Umbilical cord (tissue), 2 donors: ENCODE measurements at places on chromosomes 6 and 20.

DNA sequence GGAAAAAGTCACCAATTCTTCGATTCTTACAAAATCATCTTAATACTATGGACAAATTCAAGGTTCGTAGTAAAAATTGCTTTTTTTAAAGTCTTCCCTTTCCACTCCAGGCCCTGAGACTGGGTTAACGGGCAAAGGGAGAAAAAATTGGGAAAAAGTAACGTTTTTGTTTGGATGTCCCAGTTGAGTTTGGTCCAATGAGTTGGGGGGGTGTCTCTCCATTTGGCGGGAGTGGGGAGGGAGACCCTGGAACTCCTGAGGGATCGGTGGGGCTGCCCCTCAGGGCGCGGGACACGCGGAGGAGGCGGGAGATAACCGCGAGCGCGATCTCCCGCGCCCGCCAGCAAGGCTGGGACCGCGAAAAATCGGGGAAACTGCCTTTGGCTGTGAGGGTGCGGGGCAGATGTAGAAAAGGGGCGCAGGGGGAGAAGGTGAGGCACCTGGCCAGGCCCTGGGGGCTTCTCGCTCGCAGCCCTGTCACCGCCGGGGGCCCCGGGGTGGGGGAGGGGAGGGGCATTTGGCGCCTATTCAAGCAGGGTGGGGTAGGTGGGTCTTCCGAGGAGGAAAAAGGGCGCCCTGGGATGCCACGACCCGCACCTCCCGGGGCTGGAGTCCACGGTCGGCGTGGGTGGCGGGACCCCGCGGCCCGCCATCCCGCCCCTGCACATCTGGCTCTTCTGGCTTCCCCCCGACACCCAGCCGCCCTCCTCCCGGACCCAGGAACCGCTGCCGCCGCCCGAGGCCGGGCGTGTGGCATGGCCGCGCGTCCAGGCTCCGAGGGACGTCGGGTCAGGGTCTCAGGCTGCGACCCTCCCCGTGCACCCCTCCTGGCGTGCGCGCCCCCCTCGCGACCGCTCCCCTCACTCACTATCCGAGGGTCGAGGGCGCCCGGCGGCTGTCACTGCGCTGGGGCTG is 595 bp downstream of the FBXO5 start:
- no peak for DNase-seq

- no peak for DNase-seq
Observed at GRCh38 chr6:46549155-46549554, 57.9 kb upstream of the RCAN2 start.

DNA sequence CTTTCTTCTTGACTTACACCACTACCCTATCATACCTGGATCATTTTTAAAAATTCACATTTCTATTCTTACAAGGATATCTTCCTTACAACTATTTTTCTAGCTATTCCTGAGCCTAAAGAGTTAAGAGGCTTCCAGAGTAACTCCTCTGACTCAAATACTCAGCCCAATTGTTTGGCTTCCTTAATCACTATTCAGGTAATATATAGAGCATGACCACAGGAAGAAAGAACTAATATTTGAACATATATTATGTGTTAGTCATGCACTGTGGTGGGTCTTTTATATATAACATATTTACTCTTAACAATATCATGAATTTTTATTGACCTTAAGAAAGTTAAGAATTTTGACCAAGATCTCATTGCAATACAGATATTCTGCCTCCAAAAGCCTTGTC is 42.0 kb upstream of the ID4 start:
- DNase-seq: no peak

DNA sequence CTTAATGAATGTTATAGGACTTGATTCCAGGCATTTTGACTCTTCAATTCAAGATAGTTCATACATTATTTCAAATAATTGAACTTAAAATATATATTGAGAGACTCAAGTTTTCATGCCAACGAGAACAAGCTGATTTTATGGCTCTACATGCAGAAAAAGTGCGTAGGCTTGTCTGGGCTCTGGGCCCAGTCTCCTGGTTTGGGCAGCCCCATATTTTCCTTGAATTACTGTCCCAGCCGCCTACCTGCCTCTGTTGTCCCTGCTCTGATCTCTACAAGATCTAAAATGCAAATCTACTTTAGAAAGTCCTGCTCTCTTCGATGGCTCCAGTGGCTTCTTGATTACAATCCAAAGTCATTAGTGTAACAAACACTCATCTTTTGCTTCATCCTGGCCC is 537.4 kb upstream of the CHD6 start:
- DNase-seq: no peak

- DNase-seq: no peak
Observed at GRCh38 chr6:137680705-137681346, 186.2 kb upstream of the TNFAIP3 start.

- DNase-seq: no peak
Observed at GRCh38 chr6:41748542-41748941, 1.3 kb upstream of the PGC start.

- DNase-seq: no peak
Observed at GRCh38 chr6:28373925-28374324, 24.2 kb downstream of the ZKSCAN3 start.

DNA sequence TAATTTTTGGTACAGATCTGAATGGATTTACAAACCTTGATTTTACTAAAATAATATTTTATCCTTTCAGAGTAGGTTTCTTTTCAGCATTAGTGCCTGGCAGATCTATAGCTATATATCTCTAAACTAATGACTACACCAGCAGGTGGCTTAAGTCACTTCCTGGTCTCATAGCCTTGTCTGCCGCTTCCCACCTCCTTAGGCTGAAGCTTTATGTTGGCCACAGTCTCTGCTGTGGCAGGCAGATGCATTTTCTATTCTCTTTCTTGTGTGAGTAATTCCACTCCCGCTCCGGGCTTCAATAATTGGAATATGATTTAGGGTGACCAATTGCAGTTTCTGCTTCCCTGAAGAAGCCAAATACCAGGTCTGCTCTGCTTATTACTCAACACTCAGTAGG is 226.8 kb upstream of the HS3ST5 start:
- DNase-seq: no peak

- DNase-seq: peak; percentile 79
Observed at GRCh38 chr20:44601801-44602204, 19.4 kb downstream of the PKIG start.

DNA sequence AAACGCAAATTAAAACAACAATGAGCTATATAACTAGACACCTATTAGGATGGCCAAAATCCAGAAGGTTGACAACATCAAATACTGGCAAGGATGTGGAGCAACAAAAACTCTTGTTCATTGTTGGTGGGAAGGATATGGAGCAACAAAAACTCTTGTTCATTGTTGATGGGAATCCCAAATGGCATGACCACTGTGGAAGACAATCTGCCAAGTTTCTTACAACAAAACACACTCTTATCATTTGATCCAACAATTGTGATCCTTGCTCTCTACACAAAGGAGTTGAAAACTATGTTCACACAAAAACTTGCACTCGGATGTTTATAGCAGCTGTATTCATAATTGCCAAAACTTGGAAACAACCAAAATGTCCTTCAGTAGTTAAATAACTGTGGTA is 61.8 kb upstream of the LAMA2 start:
- no peak for DNase-seq

- DNase-seq: no peak
Observed at GRCh38 chr6:166464068-166465002, 81.6 kb upstream of the MPC1 start.

DNA sequence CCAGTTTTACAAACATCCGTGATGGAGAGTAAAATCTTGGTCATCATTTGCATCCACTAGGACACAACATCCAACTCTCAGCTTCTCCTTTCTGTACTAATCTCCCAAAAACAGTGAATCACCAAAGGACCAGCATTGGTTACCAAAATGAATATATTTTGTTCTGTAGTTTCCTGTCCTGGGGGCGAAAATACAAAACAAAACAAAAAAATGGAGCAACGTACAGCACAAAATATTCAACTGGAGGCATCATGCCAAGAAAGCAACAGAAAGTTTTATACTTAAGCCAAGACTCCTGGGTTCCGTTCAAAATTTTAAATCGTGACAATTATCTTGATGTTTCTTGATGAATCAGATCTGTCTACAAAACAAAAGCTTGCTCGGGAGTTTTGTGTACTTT is 126.6 kb upstream of the CCDC28A start:
- DNase-seq: peak; percentile 6

DNA sequence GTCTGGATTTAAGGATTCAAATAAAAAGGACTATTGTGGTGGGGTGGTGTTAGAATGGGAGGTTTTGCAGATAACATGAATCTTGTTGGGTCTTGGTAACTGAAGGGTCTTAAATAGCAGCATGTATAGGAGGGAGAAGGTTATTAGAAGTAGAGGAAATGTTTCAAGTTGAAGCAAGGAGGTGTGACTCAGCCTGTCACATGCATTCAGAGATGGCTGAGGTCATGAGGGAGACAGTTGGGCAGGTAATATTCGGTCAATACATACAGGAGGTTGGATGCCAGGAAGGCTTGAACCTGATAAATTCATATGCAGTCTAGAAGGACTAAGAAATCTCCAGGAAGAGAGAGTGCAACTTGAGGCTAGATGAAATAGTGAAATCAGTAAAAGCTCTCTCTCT is 6.1 kb downstream of the KLHL31 start:
- no peak for DNase-seq

GRCh38 chr20:36862857-36863668 is 12.9 kb upstream of the TLDC2 start:
- DNase-seq: no peak

- no peak for DNase-seq
Observed at GRCh38 chr6:11601776-11602605, 64.4 kb downstream of the TMEM170B start.

DNA sequence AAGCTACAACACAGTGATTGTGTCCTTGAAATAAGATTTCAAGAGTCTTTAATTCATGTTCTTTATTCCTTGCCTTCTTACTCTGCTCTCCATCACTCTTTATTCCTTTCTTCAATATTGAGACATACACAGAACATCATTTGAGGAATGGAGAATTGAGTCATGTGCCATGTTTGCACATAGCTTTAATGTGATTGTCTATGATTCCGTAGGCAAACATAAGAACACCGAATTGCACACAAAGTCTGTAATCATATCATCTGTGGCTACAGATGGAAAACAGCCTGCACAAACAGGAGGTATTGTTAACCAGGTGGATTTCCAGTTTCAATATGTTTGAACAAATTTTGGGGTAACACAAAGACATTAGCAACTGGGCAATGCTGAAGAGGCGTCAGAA is 571.6 kb upstream of the GJE1 start:
- DNase-seq: no peak

- peak; percentile 22 for DNase-seq
Observed at GRCh38 chr20:35192118-35192872, 20.4 kb downstream of the PROCR start.

- peak; percentile 63 for DNase-seq
Observed at GRCh38 chr6:131823276-131823902, 15.6 kb downstream of the ENPP1 start.

- no peak for DNase-seq
Observed at GRCh38 chr20:47354714-47355488, 1.6 kb downstream of the ZMYND8 start.

DNA sequence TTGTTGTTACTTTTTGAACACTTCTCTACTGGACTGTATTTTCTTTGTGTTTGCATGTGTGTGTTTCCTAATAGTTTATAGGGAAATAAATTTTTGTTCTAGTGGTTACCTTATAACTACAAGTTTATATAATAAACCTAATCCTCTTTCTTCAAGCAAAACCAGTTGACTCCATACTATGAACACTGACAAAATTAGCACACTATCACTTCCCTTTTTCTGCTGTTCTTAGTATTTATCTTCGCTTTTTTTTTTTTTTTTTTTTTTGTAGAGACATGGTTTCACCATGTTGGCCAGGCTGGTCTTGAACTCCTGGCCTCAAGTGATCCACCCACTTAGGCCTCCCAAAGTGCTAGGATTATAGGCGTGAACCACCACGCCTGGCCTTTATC is 25.0 kb upstream of the C6orf62 start:
- no peak for DNase-seq

- DNase-seq: no peak
Observed at GRCh38 chr6:128914051-128914450, 31.1 kb downstream of the LAMA2 start.

DNA sequence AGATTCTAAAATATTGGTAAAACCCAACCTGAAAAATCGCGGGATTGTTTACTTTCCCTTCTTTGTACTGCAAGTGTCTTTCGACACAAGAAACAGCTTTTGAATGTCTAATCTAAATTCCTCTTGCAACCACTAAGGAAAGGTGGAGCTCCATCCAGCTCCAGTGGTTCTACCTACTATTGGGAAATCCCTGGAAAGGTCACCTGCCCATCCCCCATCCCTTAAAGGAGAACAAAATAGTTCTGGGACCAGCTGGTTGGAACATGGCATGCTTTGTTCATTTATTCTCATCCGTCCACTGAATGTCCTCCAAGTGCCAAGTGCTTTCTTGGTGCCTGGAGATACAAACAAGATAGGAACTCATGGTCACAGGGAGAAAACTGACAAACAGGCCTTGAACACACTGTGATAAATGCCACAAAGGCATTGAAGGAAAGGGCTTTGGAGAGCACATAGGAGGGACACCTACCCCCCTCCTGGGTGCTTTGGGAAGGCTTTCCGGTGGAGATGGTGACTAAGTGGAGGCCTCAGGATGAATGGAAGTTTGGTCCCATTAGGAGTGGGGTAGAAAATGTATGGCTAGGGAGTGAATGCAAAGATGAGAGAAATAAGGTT is 2.3 kb upstream of the CITED2 start:
- peak; percentile 31 for DNase-seq

- DNase-seq: peak; percentile 88
Observed at GRCh38 chr20:33391722-33392415, 9.4 kb downstream of the CDK5RAP1 start.

- DNase-seq: no peak
Observed at GRCh38 chr6:133752129-133752528, 136.8 kb upstream of the TCF21 start.

DNA sequence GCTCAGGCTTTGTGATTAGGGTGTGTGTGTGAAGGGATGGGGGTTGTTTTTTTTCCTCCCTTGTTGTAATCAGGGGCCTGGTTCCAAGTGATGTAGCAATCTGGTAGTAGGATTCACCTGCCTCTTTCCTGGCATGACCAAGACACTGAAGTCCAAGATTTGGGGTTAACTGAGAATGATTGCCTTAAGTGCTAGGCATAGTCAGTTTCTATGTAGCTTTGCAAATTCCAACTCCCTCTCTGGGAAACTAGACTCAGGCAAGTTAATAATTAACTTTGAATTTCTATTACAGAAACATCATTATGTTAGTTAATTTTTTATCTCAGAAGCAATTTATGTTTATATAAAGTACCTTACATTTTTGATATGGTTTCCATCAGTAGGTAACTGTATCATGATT is 43.6 kb downstream of the NUS1 start:
- no peak for DNase-seq

- no peak for DNase-seq
Observed at GRCh38 chr6:37558168-37558567, 58.5 kb upstream of the CCDC167 start.

- DNase-seq: no peak
Observed at GRCh38 chr6:116017546-116018295, 43.0 kb downstream of the FRK start.

- no peak for DNase-seq
Observed at GRCh38 chr6:55818482-55818881, 56.9 kb downstream of the BMP5 start.

DNA sequence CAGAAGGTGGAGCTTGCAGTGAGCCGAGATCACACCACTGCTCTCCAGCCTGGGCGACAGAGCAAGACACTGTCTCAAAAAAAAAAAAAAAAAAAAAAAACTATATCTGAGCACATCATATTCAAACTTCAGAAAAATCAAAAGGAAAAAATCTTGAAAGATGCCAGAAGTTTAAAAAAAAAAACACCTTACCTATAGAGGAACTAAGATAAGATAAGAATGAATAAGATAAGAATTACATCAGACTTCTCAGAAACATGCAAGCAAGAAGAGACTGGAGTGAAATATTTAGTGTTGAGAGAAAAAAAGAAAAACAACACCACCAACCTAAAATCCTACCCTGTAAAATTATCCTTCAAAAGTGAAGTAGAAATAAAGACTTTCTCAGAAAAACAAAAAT is 116.8 kb upstream of the ARID1B start:
- no peak for DNase-seq
